Activated naive CD8-positive, alpha-beta T cell treated with anti-CD3 and anti-CD28 coated beads, Interleukin-2, amount 50 U/mL, for 24 hours (primary cell): ENCODE measurements at places on chromosomes 6 and 20.

GRCh38 chr6:10033223-10033829 is 381.5 kb downstream of the TFAP2A start:
- no peak overlapping the region for H3K27ac ChIP-seq
- H3K4me1 ChIP-seq, result no peaks in the 10 kb centered on the region
- H3K4me3 ChIP-seq, result no peak overlapping the region
- DNase-seq, result no peak
- no peaks in the 10 kb centered on the region for H3K27me3 ChIP-seq

- no peaks in the 10 kb centered on the region for H3K4me1 ChIP-seq
- no peak overlapping the region for H3K27ac ChIP-seq
- no peak for DNase-seq
- H3K27me3 ChIP-seq, result no peaks in the 10 kb centered on the region
- H3K4me3 ChIP-seq, result no peak overlapping the region
- H3K36me3 ChIP-seq, result no peaks in the 10 kb centered on the region
These were observed 541.0 kb upstream of the SPTLC3 start for GRCh38 chr20:12467758-12468157.

DNA sequence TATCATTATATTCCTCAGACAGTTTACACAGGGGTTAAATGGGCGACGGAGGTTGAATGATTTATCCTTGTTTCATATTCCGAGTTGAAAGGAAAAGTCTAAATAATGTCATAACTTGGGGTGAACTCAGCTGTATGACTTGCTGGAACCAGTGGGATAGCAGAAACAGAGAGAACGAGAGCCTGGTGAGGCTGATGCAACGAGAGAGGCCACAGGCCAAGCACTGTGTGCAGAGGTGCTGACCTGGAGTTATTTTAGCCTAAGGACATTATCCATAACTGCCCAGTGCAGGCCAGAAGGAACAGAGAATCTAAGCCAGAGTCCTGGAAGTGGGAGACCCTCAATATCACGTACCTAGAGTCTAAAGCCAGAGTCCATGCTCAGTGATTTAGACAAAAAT is 394.9 kb downstream of the MAFB start:
- H3K36me3 ChIP-seq, result no peaks in the 10 kb centered on the region
- no peak for DNase-seq
- no peak overlapping the region for H3K27ac ChIP-seq
- H3K27me3 ChIP-seq, result no peaks in the 10 kb centered on the region
- no peaks in the 10 kb centered on the region for H3K4me1 ChIP-seq

- H3K27me3 ChIP-seq, result no peaks in the 10 kb centered on the region
- no peaks in the 10 kb centered on the region for H3K4me1 ChIP-seq
- no peaks in the 10 kb centered on the region for H3K36me3 ChIP-seq
- H3K4me3 ChIP-seq, result no peak overlapping the region
- no peak overlapping the region for H3K27ac ChIP-seq
- no peak for DNase-seq
These were observed 735.0 kb downstream of the EPHA7 start for GRCh38 chr6:92684386-92684785.

GRCh38 chr20:6702144-6702543 is 65.3 kb upstream of the BMP2 start:
- no peak for DNase-seq
- no peak overlapping the region for H3K27ac ChIP-seq
- H3K4me3 ChIP-seq, result no peak overlapping the region
- H3K36me3 ChIP-seq, result no peaks in the 10 kb centered on the region

DNA sequence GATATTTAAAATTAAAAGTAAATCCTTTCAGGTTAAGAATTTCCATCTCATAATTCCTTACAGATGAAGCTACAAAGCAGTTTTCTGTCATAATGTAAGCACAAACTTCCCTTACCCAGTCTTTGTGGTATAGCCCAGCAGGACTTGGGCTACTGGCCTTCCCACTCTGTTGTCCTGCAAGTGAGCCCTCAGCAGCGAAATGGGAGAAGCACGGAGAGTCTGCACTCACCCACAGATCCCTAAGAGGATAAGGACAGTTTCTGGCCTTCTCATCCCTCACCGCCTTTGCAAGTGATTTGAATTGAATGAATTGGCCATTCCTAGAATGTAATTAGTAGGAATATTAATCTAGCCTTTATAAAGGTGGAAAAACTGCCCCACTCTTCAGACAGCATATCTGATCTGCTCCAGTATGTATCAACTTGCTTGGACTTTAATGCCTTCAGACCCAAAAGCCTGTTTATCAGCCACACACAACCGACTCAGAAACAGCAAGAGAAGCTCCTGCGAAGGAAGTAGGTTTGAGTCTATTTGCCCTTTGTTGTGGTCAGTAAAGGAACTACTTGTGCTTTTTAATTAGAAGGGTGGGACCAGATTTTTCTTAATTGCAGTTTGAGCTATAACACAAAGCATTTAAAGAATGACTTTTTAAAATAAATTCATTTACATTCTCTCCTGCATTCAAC is 29.9 kb upstream of the PRDM1 start:
- no peak overlapping the region for H3K4me3 ChIP-seq
- no peaks in the 10 kb centered on the region for H3K36me3 ChIP-seq
- H3K27ac ChIP-seq, result no peak overlapping the region
- H3K27me3 ChIP-seq, result peaks cover 4% of the 10 kb centered on the region
- no peak for DNase-seq

DNA sequence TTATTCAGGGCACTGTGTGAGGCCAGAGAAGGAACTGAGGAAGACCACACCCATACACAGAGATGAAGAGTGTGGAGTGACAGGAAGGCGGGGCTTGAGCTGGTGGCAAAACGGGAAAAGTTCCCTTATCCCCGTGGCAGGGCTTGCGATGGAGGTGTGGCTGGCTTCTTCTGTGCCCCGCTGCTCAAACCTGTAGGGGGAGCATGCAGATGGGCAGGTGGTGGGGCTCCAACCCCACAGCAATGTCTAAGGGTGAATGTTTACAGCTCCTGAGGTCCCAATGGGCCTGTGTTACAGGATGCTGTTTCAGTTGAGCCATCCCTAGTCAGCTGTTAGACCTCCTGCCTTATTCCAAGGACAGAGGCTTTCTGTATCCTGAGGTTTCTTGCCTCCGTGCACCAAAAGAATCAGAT is 105.9 kb downstream of the LY86 start:
- no peak overlapping the region for H3K4me3 ChIP-seq
- no peaks in the 10 kb centered on the region for H3K36me3 ChIP-seq
- DNase-seq, result no peak
- no peak overlapping the region for H3K27ac ChIP-seq
- peaks cover 5% of the 10 kb centered on the region for H3K27me3 ChIP-seq

DNA sequence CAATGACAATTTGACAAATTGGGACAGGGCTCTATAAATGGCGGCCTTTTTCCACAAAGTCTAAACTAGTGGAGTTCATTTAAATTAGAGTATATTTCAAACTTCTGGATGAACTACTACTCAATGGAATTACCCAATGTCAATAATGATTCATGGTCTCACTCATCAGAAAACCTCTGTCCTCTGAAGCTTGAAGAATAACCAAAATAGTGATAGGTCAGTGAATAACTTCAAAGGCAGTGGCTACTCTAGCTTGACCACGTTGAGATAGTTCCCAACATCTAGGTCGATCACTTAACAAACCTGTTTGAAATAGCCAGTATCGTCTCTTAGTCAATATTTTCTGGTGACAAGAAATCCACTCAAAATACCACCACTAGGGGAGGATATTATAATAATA is 197.6 kb downstream of the HDGFL1 start:
- H3K36me3 ChIP-seq, result no peaks in the 10 kb centered on the region
- H3K27ac ChIP-seq, result no peak overlapping the region
- no peaks in the 10 kb centered on the region for H3K4me1 ChIP-seq
- DNase-seq, result no peak
- no peaks in the 10 kb centered on the region for H3K27me3 ChIP-seq

DNA sequence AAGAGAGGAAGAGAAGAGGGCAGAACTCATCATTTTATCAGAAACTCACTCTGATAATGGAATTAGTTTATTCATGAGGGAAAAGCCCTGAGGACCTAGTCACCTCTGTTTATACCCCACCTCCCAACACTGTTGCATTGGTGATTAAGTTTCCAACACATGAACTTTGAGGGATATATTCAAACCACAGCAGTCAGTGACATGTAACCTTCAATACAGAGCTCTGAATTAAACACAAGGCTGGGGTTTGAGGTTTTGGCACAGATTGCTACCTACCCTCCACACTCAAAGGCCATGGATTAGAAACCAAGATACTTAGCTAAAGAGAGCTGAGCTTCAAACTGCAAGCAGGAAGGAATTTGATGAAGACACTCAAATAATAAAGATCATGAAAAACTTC is 48.5 kb upstream of the MOCS1 start:
- H3K27ac ChIP-seq, result no peak overlapping the region
- DNase-seq, result no peak
- no peaks in the 10 kb centered on the region for H3K4me1 ChIP-seq

DNA sequence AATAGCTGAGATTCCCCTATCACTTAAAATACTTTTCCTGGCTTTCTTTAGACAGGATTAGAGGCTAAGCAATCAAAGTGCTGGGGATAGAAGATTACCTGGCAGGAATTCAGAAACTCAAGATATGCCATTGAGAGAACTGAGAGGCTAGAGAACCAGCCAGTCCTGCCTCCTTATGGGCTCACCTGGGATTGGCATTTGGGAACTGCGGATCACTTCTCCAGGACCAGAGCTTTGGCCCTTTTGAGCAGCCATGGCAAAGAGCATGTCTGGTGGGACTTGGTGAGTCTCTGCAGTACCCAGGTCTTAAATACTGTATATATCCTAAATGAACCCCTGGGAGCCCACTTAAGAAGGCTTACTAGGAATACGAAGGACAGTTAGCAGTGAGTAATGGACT is 399.1 kb downstream of the BTBD3 start:
- DNase-seq, result no peak
- H3K4me1 ChIP-seq, result no peaks in the 10 kb centered on the region
- H3K4me3 ChIP-seq, result no peak overlapping the region
- no peaks in the 10 kb centered on the region for H3K36me3 ChIP-seq
- H3K27me3 ChIP-seq, result no peaks in the 10 kb centered on the region

GRCh38 chr20:37702403-37703034 is 8.7 kb downstream of the CTNNBL1 start:
- DNase-seq, result no peak
- H3K36me3 ChIP-seq, result no peaks in the 10 kb centered on the region
- H3K27ac ChIP-seq, result no peak overlapping the region
- H3K4me3 ChIP-seq, result no peak overlapping the region
- H3K4me1 ChIP-seq, result peaks cover 6% of the 10 kb centered on the region
- no peaks in the 10 kb centered on the region for H3K27me3 ChIP-seq

DNA sequence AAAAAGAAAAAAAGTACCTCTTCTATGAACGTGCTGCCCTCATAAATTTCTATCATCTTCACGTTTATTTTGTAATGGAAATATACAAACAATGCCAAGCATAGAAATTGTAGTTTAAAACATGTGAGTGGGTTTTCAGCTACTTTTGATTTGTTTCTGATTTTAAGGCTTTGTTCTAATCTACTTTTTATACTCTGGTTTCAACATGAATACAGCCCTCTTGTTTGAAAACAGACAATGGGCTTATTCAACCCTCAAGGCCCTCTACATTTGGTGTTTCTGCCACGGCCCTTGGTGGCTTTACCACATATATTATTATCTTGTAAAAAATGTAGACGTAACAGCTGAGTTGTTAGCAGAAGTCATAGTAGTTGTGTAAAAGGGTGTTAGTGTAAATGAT is 153.9 kb downstream of the SOX4 start:
- H3K27ac ChIP-seq, result no peak overlapping the region
- peaks cover 2% of the 10 kb centered on the region for H3K4me1 ChIP-seq
- H3K36me3 ChIP-seq, result no peaks in the 10 kb centered on the region
- H3K4me3 ChIP-seq, result no peak overlapping the region

GRCh38 chr20:63787749-63788148 is 43.3 kb downstream of the ZBTB46 start:
- no peaks in the 10 kb centered on the region for H3K36me3 ChIP-seq
- peaks cover under 1% of the 10 kb centered on the region for H3K4me1 ChIP-seq
- H3K27ac ChIP-seq, result no peak overlapping the region
- H3K4me3 ChIP-seq, result no peak overlapping the region

DNA sequence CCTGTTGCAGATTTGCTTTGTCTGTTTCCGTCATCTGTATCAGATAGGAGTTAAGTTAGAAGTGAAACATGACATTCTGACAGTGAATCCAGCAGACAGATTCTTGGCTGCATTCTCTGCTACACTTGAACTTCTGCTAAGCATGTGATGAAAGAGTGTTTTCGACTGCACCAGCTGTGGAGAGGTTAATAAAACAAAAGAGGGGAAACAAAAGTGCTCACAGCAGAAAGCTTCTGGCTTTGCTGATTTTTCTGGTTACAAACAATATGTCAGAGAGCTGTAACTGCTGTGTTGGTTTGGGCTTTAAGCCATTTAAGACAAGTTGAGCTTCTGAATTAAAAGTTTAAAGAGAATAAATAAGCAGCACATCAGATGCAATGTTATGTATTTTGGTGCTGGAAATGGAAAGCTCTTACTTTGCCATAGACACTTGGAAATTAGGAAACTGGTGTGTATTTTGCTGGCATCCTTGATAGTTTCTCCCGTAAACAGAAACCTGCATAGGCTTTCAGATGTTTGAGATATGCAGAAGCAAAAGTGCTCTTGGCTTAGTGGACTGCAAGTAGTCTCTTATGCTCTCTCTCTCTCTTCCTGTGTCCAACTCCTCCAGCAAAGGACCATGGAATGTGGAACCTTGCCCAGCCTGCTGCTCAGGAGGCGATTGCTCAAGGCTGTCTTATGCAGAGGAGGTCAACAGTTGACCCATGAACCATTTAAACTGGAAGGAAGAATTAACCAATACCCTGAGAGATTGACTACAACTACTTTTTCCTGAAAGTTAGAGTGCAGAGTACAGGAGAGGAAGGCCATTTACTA is 104.9 kb downstream of the RPS12 start:
- H3K4me1 ChIP-seq, result no peaks in the 10 kb centered on the region
- no peak overlapping the region for H3K4me3 ChIP-seq
- no peaks in the 10 kb centered on the region for H3K36me3 ChIP-seq

GRCh38 chr6:145569140-145569539 is 166.2 kb downstream of the EPM2A start:
- no peaks in the 10 kb centered on the region for H3K4me1 ChIP-seq
- no peak for DNase-seq
- no peak overlapping the region for H3K4me3 ChIP-seq
- no peaks in the 10 kb centered on the region for H3K36me3 ChIP-seq
- H3K27me3 ChIP-seq, result no peaks in the 10 kb centered on the region

DNA sequence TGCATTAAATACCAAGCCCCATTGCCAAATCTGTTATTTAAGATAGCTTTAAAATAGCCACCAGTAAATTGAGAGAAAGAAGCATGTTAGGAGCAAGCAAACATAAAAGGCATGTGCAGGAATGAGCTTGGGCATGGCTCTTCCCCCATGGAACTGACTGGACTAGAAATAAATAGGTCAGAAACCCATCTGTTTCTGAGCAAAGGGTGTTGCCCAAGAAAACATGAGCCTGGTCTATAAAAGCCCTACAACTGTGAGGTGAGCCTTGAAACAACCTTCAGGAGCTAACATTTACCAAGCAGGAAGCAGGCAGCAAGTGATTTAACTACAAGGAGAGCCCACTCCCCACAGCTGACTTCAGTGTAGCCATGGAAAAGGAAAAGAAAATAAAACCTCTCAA is 126.3 kb downstream of the C6orf118 start:
- DNase-seq, result no peak
- H3K4me1 ChIP-seq, result no peaks in the 10 kb centered on the region
- H3K27ac ChIP-seq, result no peak overlapping the region
- no peaks in the 10 kb centered on the region for H3K27me3 ChIP-seq
- no peak overlapping the region for H3K4me3 ChIP-seq
